NCI-H748 treated with DMSO at 0.1 percent for 48 hours (cell line): ENCODE measurements at places on chromosomes 12 and 14.

DNA sequence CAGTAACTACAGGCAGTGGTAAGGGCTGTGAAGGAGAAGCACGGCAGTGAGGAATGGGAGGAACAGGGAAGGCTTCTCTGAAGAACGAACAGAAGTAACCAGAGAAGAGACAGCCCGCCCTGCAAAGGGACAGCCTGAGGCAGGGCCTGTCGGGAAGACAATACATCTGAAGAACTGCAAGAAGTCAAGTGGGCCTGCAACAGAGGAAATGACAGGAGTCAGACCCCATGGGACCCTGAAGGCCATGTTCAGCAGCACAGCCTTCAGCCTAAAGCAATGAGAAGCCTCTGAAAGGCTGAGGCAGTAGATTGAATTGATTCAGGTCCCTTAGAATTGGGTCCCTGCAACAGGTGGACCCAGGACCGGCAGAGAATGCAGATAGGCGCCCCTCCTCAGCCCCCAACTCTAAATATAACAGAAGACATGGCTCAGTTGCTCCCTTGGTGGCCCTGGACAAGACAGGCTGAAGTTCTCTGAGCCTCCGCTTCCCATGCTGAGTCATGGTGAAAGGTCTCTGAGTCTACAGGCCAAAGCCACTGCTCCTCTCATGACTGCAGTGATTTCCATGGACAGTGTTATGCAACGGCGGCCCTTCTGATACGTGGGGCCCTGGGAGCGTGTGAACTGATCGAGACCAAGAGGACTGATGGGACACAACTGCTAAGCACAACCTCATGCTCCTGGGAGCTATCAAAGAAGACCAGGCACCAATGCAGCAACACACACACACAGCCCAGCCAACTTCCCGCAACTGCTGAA lies 10.8 kb upstream of the ACTR6 start:
- no peak for DNase-seq

DNA sequence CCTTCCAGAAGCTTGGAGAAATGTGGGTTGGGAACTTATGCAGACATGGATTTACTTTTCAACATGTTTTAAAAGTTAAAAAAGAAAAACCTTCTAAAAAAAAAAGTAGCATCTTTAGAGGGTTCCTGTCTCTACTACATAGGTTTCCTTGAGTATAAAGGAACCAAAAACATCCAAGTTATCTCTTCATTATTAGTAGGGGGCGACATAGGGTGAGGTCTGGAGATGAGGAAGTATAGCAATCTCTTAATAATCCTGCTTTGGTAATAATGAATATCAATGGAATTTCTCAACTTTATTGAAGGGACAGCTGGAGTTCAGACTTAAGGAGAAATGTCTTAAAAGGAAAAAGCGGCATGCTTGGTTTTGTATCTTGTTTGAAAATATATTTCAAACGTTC lies 6.5 kb upstream of the PLXNC1 start:
- no peak for DNase-seq

DNA sequence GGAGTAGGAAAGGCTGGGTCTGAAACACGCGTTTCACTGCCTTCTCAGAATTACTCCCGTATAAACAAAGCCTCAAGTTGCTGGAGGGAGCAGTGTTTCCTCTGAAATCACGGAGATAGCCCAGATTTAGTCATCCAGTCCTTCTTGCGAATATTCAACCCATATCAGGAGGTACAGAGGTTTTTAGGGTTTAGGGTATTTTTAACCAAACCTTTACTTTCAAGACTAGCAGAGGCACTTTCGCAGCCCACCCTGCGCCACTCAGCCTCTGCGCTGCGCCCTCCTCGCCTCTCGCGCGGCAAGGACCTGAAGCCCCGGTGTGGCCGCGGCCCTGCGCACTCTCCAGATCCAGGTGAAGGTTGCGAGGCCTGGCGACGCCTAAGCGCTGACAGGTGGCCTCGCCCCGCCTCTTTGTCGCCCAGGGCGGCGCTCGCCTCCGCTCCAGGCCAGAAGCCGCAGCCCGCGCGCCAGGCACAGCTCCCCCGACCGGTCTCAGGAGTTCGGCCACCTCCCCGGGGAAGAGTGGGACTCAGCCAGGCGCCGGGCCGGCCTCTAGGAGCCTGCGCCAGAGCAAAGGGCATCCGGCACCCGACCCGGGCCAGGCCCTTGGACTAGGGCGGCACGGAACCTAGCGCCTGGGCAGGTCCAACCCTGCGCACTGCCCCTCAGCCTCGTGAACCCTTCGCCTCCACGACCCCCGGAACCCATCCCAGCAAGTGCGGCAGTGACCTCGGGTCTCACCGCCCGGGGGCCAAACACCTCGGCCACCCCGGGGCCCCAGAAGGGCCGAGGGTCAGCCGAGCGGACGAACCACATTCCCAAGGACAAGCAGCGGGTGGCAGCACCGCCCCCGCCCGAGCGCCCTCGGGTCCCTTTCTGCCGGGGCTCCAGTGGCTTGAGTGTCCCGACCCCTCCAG lies 1.8 kb upstream of the SAMD4A start:
- DNase-seq = peak; percentile 76

- DNase-seq = no peak
These were observed 8.0 kb downstream of the RAN start for GRCh38 chr12:130879781-130880389.
